Breast epithelium (tissue), 4 donors: ENCODE measurements at places on chromosomes 11 and 22. TPM values are rescaled to one million over a fixed set of nuclear protein-coding genes. Genes with fewer than 3 reads are reported as not detected.

Gene NFRKB
- 30.2 TPM for total RNA-seq

Gene ARHGEF12
- 145 TPM for total RNA-seq

Gene CCDC73
- not detected for total RNA-seq

Gene MS4A7
- total RNA-seq, result 39.0 TPM

Gene SCARF2
- total RNA-seq, result 5.3 TPM

GRCh38 chr11:15613789-15614188, 499.1 kb downstream of the INSC start:
- DNase-seq, result no peak

DNA sequence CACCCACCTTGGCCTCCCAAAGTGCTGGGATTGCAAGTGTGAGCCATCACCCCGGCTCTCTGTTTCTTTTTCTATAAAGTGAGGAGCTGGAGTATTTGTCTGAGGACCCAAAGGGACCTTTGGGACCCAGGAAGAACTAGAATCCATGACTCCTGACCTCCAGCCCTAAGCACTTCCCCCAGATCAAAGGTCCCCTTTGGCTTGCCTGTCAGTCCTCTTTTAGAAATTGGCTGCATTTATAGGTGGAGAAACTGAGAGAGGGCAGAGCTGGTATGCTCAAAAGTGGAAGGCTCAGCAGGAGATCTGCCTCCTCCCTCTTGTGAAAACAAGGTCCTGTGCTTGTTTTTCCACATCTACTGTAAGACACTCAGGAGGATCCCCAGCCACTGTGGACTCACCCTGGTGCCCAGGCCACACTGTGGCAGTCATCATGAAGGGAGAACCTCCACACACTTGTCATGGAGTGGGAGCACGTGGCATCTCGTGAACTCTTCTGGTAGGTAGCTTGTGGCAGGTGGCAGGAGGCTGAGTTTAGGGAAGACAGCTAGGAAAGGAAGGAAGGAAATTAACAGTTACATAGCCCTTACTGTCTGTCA, 12.4 kb upstream of the PLEKHA7 start:
- DNase-seq, result no peak

GRCh38 chr11:78040691-78041379, 17.8 kb upstream of the KCTD14 start:
- no peak for DNase-seq

GRCh38 chr11:110112457-110112856, 19.3 kb downstream of the ZC3H12C start:
- no peak for DNase-seq

DNA sequence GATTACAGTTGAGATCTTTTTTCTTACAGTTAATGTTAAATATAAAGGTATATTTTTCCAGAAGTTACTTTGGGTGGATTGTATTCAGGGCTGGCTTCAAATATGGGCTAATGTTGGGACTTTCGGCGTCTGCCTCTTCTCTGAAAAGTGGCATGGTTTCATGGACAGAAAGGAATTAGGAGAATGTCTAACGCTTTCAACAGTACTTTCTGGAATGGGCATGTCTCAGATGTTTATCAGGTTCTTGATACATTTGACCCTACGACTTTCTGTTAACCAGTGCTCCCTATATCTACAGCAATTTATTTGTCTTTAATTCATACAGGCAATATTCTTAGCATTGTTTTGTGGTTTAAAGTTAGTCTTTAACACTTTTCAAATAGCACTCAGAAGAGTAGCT, 33.7 kb downstream of the ZC3H12C start:
- DNase-seq, result no peak

GRCh38 chr11:98771791-98772190, 249.0 kb upstream of the CNTN5 start:
- no peak for DNase-seq

DNA sequence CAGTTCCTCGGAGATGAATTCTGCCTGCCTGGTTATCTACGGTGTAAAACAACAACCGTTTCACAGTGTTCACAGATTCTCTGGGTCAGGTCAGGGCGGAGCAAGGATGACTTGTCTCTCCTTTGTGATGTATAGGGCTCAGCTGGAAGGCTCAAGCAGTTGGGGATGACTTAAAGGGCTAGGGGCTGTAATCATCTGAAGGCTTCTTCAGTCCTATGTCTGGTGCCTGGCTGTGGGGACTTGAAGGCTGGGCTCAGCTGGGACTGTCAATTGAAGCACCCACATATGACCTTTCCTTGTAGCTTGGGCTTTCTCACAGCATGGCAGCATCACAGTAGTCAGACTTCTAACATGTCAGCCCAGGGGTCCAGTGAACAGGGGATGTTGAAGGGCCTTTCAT, 29.3 kb downstream of the EIF3F start:
- DNase-seq, result no peak

GRCh38 chr11:65309006-65309405, 5.7 kb upstream of the CDC42EP2 start:
- DNase-seq, result no peak

DNA sequence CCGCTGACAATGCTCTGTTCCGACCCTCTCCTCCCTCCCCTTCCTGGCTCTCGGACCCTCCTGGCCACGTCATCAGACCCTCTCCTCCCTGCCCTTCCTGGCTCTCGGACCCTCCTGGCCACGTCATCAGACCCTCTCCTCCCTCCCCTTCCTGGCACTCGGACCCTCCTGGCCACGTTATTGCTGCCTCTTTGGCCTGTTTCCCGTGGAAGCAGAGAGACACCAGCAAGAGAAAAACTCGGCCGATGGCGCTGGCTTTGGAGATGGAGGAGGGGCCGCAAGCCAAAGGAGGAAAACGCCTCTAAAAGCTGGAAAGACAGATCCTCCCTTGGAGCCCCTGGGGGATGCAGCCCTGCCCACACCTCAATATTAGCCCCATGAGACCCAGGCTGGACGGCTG, 463.3 kb downstream of the BRD1 start:
- peak; percentile 45 for DNase-seq

- DNase-seq, result no peak
These were observed 50.2 kb upstream of the TP53I11 start for GRCh38 chr11:45000918-45001317.

GRCh38 chr11:66651016-66651415, 12.5 kb downstream of the RBM4 start:
- no peak for DNase-seq

GRCh38 chr11:85698195-85698594, 12.2 kb upstream of the CCDC89 start:
- no peak for DNase-seq

- DNase-seq, result no peak
These were observed 66.7 kb upstream of the CAPRIN1 start for GRCh38 chr11:33984682-33985389.

DNA sequence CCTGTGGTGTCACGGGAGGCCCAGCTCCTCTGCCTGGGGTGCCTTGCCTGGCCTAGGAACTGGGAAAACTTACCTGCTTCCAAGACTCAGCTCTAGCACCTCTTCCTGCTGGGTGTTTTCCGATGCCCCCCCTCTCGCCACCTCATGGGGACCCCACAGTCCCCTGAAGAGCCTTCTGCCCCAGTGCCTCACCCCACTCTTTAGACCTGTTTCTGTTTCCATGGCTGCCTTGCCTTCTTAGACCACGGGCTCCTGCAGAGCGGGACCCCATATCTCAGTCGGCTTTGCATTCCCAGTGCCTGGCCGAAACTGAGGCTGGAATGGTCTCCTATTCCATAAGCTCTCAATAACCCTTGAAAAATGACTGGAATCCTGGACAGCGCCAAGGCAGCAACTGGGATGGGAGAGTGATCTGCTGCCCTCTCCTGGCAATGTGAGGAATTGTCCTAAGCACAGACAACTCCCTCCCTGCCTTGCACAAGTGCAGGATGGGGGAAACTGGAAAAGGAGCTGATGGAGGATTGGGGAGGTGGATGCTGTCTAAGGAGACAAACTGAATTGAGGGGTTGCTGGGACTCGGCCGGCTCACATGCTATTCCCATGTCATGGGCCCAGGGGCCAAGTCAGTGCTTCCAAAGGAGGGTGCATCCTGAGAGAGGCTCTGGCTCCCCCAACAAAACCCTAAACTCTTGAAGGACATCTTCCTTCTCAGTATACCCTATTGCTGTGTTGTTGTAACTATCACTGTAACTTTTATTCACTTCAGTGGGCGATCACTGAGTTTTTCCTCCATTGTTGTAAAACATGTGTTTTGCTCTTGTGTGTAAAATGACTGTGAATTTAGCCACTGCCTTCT, 26.6 kb upstream of the IL17RA start:
- peak; percentile 53 for DNase-seq
